CD4-positive, alpha-beta T cell treated with Interleukin-6 at 100 ng/mL for 8 hours (primary cell): ENCODE measurements at places on chromosomes 4 and X.

DNA sequence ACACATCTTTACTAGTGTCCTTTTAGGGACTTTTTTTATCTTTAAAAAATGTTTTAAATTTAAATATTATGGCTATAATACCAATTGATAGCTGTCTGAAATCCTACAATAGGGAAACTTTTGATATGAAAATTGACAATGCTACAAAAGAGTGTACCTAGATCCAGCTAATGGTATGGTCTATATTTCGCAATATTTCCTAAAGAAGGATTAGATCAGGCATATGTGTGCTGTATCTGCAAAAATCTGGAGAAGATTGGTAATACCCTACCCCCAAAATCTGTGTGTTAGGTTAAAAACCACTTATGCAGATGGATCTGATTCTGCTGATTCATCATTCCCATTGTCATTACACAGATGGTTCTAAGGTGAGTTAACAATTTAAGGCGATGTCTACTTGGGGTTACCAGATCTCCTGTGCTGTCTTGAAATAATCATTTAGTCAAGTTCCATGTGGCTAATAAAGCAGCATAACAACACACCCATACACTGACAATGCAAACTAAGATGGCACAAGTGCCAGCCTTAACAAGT is 137.1 kb downstream of the GASK1B start:
- no peak for DNase-seq

DNA sequence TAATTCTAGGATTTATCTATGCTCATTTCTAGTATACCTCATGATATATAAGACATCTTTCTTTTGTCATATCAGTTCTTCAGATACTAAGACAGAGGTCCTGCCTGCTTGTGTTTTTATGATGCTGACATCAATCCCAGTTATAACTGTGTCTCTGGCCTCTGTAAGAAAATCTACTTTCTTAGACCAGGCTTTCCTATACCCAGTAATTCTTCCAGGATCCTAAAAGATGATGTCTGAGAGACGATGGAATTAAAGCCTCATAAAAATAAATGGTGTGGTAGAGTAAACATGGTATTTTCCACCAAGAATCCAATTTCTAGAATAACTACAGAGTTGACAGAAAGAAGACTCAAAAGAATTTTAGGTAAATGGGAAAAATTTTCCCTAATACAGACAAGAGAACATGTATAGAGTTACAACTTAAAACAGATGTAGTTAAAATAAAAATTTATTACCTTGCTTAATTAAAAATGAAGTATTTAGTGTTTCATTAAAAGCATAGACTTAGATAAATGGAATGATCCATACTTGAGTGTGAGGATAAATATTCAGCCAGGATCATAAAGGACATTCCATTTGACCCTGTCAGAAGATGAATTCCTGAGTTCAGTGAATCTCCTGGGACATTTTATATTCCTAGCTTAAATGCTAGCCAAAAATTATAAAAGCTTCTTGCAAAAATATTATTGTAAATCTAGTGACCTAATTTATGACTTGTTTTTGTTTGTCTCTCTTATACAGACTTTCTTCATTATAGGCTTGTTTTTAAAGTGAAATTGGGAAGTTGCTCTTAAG is 137.4 kb downstream of the PDLIM5 start:
- DNase-seq = no peak

- peak; percentile 4 for DNase-seq
Observed at GRCh38 chr4:47010912-47011446, 17.6 kb upstream of the GABRA4 start.

DNA sequence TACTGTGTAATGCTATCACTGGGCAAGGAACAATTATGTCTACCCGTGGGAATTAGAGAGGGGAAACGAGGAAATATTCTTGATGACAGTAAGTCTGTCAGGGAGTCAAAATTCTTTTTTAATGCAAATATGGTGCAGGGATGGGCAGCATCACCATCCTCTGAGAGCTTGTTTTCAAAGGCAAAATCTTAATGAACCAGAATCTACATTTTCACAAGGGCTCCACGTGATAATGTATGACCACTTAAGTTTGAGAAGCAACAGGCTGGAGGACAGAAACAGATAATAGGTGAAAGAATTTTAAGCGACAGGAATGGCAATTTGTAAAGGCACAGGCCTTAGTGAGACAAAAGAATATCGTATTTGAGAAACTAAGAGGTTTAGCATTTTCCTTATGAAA is 63.4 kb downstream of the CLOCK start:
- DNase-seq = no peak

GRCh38 chrX:13284570-13284969 is 35.3 kb downstream of the ATXN3L start:
- DNase-seq = no peak

GRCh38 chrX:27466051-27466450 is 2.9 kb upstream of the PPP4R3C start:
- DNase-seq = no peak

DNA sequence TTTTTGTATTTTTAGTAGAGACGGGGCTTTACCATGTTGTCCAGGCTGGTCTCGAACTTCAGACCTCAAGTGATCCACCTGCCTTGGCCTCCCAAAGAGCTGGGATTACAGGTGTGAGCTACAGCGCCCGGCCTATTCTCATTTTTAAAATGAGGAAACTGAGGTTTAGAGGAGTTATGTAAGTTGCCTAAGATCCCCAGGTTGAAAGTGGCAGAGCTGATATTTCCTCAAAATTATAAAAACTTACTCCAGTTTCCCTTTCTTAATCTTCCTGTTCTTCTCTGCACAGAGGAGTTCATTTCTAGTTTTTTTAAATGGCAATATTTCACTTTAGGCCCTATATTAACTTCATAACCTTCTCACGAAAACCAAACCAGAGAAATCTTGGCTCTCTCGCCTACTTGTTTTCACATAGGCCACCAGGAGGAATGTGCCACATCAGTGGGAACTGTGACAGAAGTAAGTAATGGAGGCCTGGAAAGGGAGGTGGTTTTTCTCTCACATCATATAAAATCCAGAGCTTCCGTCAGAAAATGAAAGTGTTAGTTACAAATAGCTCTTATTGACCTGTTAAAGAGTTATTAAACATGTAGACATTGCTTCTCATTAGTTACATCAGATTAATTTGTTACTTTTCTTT is 16.1 kb upstream of the RS1 start:
- no peak for DNase-seq

DNA sequence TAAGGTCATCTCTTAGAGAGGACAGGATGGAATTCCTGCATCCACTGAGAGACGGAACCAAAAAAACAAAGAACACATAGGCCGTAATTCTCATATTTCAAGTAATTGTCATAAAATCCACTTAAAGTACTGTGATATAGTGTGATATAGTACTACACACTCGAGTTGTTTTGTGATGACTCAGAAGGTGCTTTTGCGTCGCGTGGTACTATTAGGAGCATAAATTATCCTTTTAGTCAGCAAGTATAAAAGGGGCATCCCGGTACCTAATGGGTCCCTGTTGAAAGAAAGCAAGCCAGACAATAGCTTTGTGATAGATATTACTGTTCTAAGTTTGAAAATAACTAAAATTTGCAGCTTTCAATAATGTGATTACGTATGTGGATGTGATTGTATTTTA is 55.3 kb downstream of the GPR143 start:
- DNase-seq = no peak

- DNase-seq = no peak
Observed at GRCh38 chrX:136228839-136229207, 22.4 kb downstream of the MAP7D3 start.

DNA sequence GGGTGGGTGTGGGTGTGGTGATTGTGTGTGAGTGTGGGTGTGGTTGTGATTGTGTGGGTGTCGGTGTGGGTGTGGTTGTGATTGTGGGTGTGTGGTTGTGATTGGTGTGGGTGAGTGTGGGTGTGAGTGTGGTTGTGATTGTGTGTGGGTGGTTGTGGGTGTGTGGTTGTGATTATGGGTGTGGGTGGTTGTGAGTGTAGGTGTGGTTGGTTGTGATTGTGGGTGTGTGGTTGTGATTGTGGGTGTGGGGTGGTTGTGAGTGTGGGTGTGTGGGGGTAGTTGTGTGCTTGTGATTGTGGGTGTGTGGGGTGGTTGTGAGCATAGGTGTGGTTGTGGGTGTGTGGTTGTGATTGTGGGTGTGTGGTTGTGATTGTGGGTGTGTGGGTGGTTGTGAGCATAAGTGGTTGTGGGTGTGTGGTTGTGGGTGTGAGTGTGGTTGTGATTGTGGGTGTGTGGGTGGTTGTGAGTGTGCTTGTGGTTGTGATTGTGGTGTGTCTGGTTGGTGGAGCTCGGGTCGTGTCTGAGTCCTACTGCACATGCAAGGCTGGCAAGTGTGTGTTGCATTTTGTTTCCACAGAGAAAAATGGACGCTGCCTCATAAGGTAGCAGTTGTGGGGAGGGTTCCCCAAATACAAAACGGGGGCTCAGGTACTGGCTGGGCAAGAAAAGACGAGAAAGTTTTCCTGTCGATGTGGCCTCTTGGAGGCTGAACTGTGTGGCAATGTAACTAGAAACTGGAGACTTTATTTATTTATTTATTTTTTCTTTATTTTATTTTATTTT is 116.7 kb downstream of the UBE2K start:
- DNase-seq = no peak

DNA sequence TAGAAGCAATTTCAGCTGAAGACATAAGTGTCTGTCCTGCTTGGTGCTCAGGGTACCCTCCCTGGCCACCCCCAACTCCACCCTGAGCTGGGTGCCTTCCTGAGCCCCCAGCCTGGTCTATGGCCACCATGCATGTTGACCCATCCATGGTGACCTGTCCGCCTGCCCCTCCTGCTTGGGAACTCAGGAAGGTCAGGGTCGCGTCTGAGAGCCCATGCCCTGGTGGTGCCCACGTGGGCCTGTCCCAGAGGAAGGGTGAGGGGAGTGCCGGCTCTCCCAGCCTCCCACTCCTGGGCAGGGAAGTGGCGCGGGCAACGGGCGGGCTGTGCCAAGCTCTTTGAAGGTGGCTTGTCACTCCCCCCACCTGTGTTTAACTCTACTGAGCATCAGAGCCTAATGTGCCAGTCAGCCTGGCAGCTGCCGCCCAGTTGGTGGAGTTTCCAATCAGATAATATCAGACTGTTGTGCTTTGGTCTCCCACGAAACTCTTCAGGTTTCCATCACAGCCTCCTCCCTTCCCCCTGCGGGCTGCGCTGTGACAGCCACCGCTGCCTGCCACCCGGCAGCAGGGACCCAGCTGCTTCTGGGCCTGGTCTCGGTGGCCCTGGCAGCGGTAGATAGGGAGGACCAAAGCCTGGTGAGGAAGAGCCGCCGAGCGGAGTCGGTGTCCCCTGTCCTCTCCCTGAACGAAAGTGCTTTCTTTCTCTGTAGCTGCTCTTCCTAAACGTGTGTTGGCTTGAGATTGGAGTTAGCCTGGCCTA is 4.8 kb downstream of the SH3BP2 start:
- peak; percentile 32 for DNase-seq

GRCh38 chr4:24056289-24056688 is 166.4 kb upstream of the PPARGC1A start:
- no peak for DNase-seq

DNA sequence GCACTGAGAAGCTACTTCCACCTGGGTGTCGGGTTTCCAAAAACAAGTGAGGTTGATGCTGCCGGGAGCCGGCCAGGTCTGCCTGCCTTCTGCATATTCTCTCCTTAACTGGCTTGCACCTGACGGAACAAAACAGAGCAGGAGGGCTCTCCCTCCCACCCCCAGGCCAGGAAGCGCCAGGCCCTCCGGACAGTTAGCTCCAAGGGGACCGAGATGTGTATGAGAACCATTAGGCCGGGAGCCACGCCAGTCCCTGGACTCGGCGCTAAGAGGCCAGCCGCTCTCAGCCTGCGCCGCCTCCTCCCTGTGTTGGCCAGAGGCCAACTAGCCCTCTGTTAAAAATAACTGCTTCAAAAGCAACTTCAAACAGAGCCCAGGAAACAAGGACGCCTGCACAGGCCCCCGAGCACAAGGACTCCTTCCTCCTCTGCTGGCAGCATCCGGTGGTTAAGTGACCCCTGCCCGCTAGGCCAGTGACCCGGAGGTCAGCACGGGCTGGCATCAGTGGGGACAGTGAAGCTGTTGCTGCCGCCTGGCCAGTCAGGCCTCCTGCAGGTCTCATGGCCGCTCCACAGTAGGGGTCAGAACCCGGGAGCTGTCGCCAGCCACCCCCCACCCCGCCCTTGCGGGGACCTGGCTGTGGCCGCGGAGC is 107.9 kb downstream of the ABLIM2 start:
- DNase-seq = no peak

GRCh38 chr4:84964995-84965552 is 1.4 kb downstream of the WDFY3 start:
- DNase-seq = no peak

DNA sequence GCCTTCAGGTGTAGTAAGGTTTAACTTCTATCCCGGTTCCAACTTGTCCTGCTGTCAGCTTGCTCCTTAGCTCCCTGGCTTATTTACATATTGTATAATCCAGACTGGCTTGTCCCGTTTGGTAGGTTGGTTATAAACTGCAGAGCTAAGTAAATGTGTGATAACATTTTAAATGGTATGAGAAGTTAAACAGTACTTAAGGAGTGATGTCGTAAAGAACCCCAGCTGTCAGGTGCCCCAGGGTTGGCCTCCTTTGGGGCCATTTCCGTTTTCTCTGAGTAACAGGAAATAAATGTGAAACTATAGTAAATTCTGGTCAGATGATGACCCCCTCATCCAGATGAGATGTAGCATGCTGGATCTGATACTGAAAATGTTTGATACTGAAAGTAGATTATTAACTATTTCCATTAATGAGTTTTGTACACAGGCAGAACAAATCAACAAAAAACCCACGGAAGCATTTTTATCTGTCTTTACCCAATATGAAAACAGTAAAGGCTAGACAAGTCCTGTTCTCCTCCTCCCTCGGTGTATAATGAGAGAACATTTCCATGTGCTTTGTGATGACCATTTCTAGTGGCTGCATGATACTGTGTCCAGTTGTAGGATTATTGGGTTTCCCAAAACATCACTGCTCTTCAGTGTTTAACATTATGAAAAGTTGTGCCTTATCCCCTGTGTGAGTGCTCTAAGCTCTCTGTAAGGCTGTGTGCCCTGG is 22.4 kb downstream of the GAB1 start:
- DNase-seq = peak; percentile 10

GRCh38 chr4:2792396-2792710 is 532 bp upstream of the SH3BP2 start:
- no peak for DNase-seq

- DNase-seq = no peak
Observed at GRCh38 chr4:5018603-5019002, 655 bp downstream of the CYTL1 start.

- no peak for DNase-seq
Observed at GRCh38 chr4:146059151-146059550, 116.4 kb upstream of the LSM6 start.

- DNase-seq = no peak
Observed at GRCh38 chr4:145939441-145939750, 773 bp upstream of the ZNF827 start.

DNA sequence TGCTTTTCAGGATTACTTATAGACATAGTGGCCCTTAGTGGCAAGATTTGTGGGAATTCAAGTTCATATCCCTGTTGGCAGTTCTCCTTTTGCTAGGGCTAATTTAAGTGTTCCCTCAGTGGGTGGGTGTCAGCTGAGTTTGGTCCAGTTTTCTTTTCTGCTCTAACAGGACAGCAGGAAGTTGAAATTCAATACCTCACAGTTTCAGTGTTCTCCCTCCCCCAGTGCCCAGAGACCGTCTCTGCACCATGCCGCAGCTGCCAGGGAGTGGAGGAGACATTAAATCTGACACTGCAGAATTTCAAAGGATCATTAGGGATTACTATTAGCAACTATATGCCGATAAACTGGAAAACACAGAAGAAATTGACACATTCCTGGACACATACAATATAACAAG is 50.7 kb downstream of the UBE2NL start:
- DNase-seq = no peak
